ENCODE measurements at places on chromosomes 12 and 14.
A peak's percentile ranks its signal among the peaks of the same experiment; 100 is the strongest.

- no peak for DNase-seq
These were observed 278.9 kb downstream of the DPF3 start for GRCh38 chr14:72614891-72615415.

DNA sequence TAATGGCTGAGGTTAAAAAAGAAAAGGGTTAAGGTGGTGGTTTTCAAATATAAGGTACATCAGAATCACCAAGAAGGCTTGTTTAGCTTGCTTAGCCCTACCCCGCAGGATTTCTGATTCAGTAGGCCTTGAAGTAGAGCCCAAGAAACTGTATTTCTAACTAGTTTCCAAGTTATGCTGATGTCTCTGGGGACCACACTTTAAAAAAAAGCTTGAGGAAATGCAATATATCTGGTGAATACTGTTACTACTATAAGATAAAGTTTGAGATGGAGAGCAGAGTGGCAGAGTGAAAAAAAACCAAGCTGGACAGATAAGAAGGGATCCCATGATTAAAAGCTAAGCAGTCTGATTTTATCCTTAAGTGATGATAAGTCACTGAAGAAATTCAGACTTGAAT lies 18.3 kb upstream of the GXYLT1 start:
- DNase-seq, result no peak

DNA sequence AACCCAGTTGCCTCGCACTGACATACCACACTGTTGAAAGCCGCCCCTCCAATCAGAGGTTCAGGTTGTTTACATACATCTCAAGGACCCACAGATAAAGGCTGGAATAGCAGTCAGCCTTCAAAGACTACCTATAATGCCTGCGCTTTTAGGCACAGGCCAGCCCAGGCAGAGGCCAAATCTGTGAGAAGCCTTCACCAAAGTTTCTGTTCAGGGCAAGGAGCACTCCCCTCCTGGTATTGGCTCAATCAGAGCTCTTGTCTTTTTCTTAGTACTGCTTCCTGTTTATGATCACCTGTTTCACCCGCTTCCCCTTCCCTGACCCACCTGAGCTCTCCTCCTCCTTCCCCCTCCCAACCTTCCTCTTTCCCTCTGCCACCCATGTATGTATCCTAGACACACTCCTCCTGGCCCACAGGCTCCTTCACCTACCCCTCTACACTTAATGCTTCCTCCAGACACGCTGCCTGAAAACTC lies 34.8 kb downstream of the DUSP16 start:
- no peak for DNase-seq

DNA sequence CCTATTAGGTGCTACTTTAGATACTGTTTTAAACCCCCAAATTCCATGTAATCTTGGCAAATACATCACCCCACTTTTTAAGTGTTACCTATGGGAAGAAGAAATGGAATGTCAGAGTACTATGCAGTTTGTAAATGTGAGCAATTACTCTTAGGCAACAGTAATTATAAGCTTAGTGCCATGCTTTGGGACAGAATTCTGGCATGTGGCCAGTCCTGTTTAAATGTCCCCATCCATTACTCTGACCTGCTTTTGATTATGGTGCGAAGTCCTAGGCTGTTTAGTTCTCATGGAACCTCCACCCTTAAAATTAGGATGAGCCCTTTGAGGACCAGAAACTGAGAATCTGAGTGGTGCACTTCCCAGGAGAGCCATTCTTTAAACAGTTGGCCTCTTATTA lies 321.4 kb upstream of the RGS6 start:
- DNase-seq, result no peak

DNA sequence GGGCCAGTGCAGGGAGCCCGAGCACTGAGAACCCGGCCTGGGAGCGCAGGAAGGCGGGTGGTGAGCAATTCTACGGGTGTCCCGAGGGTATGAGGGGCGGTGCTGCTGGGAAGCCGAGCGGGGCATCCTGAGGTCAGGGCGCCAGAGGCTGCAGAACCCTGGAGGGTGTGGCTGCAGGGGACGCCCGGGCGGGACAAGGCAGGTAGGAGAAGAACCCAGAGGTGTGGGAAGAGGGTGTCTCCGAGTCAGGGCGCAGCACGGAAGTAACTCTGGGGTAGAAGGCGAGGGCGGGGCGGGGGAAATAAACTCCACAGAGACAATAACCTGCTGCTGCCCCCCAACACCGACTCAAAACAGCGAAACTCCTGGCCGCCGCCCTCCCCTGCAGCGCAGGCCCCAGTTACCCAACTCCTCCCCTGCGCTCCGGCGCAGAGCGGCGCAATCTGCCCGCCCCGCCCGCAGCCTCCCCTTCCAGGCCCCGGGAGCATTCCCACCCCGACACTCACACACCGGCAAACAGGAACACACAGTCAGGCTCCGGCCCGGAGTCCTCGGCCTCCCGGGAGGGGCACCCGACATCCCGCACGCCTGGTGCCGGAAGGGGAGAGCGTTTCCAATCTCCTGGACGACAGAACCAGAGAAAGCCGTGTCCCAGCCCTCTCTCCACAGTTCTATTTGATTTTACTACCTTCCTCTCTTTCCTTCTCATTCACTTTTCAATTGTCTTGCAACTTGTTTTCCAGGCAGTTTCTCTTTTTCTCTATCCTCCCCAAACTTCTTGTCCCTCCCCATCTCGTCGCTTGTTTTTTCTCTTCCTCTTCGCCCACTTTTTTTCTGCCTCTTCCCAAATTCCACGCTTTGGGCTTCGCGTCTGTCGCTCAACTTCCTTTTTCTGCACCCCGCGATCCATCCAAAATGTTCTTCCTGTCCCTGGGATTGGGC lies 2.4 kb downstream of the HRK start:
- DNase-seq, result peak; percentile 7

- DNase-seq, result no peak
These were observed 284.2 kb upstream of the CAND1 start for GRCh38 chr12:66984962-66985361.

DNA sequence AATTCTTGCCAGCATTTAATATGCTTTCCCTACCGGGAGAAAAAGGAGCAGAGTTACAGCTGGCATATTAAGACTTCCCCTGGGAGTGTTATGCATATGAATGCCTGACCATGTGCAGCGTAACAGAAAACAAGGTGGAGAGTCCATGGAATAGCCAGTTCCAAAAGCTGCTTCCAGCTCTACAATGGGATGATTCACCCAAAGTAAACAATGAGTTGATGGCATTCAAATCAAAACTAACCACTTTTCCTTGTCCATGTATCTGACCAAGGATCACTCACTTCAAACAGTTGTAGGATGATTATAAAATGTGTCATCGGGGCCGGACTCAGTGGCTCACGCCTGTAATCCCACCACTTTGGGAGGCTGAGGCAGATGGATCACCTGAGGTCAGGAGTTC lies 48.1 kb upstream of the BICDL1 start:
- no peak for DNase-seq

DNA sequence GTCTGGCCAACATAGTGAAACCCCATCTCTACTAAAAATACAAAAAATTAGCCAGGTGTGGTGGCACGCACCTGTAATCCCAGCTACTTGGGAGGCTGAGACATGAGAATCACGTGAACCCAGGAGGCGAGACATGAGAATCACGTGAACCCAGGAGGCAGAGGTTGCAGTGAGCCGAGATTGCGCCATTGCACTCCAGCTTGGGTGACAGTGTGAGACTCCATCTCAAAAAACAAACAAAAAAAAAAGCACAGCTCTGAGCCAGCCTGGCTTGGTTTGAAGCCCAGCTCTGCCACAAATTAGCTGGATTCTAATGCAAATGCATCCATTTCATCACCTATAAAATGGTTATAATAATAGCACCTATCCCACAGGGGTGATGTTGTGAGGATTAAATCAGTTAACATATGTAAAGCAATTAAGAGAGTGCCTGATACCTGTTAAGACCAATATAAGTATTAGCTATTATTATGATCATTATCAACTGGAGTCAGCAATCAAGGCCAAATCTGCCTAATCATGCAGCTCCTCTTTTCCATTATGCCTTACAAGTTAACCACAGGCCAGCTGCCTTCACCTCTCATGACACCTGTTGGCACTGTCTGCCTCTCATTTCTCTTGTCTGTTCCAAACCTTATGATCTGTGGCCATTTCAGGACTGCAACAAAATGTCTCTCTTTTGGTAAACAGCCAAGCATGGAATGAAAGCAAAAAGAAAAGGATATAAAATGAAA lies 2.1 kb downstream of the GNPTAB start:
- DNase-seq, result no peak

DNA sequence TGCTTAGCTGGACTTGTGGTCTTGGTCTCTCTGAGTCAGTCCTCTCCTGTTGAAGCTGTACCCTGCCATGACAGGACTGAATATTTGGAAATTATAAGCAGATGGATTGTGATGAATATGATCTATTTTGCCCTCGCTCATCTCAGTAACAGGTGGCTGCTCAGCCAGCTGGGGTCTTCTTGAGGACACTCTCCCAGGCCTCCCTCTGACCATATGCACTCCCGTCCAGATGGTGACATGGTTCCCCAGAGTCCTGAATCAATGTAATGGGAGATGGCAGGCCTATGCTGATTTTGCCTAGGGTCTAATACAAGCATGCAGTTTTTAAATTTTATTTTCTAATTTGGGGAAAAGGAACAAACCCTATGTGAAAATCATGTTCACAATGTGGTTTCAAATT lies 63.1 kb upstream of the TRHDE start:
- DNase-seq, result no peak

DNA sequence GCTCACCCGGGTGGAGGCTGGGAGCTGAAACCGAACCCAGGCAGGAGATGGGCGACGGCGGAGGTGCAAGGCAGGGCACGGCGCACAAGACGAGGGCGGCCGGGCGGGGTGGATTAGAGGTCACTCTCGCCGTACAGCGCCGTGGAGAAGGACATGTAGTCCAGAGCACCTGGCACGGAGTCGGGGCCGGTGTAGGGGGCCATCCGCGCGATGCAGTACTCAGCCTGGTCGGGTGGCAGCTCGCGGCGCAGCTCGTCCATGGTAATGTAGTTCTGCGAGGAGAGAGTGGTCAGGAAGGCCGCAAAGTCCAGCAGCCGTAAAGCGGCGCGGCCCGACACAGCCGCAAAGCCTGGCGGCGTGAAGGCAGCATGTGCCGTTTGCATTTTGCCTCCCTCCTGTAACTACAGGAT lies 81.9 kb upstream of the ZFP36L1 start:
- peak; percentile 32 for DNase-seq

GRCh38 chr14:102645746-102646440 lies 53.4 kb downstream of the RCOR1 start:
- no peak for DNase-seq

GRCh38 chr12:16939871-16940306 lies 333.9 kb upstream of the LMO3 start:
- peak; percentile 41 for DNase-seq

- no peak for DNase-seq
These were observed 102.5 kb downstream of the FSCB start for GRCh38 chr14:44404599-44404998.

DNA sequence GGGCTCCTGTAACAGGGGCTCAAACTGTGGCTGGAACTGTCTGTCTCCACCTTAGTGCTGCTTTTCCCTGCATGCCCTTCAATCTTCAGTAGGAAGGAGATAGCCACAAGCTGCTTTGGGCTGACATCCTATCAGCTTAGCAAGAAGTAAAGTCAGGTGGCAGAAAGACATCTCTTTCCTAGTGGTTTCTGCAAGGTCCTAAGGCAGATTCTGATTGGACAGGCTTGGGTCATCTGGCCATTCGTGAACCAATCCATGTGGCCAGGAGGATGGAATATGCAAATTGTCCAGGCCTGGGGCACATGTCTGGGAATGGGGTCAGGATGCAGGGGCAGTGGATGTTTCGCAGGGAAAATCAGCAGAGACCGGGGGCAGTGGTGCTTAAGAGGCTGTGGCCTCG lies 5.2 kb downstream of the RITA1 start:
- no peak for DNase-seq

- peak; percentile 95 for DNase-seq
These were observed 1346.4 kb downstream of the TMEM121 start for GRCh38 chr14:106872611-106873446.

GRCh38 chr14:89621791-89622638 lies 205.0 kb upstream of the FOXN3 start:
- peak; percentile 23 for DNase-seq

DNA sequence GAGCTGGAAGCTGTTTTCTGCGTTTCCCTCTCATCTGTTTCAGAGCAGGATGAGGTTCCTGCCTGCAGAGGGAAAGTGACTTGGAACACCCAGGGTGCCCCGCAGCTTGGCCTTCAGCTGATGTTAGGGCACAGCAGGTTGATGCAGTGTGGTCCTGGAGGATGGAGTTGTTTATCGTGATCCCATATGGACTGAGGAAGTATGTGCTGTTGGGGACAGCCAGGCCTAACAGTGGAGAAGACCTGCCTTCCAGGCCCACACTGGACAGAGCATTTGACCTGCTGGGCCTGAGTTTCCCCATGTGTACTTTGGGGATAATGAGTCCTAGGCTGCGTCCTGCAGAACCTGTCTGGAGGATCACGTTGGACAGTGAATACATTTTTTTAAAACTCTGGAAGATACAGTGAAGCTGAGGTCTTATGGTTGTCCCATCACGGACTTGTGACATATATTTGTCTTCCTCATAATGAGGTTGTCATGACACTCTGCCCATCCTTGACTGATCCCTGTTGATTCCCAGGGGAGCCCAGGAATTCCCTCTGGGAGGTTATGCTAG lies 12.8 kb downstream of the SERPINA1 start:
- DNase-seq, result no peak

DNA sequence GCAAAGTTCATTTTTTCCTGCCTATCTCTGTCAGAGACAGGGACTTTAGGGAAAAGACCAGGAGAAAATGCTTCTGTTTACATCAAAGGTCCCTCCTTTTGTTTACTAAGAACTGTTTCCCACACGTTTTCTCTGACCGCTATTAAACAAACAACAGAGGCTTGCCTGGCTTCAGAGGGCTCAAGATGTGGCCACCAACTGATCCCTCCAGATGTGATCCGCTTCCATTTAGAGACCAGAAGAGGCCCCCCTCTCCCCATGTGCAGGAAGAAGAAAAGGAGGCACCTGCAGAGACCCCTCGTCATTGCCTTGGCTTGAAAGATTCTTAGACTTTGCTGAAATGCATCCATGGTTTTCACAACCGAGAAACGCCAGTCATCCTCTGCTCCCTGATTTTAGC lies 217.9 kb upstream of the PWP1 start:
- DNase-seq, result no peak

DNA sequence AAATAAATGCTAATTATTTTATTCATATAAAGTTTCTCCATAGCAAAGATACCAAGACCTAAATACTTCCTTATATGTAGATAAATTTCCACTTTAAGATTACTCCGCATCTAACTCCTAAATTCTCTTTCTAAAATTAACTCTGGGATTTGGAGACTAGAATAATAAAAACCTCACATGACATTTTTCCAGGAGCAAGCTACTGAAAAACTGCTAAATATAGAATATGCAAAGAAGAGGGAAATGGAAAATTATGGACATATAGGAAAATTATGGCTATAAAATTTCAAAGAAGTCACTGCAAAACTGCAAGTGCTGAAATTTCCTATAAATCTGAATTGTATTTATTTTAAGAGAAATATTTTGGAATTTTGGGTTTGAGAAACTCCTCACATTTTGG lies 186.2 kb downstream of the DUSP6 start:
- DNase-seq, result no peak
